ENCODE measurements at places on chromosomes 6 and 20. TPM values are rescaled to one million over a fixed set of nuclear protein-coding genes. Genes with fewer than 3 reads are reported as not detected.

Gene CST7
- total RNA-seq: not detected

Gene HRH3
- not detected for total RNA-seq

Gene ISM1
- total RNA-seq: 0.33 TPM

Gene TCP11
- total RNA-seq: not detected

Gene PSORS1C2
- total RNA-seq: not detected

Gene C6orf141
- 73.7 TPM for total RNA-seq

Gene SLC2A10
- 0.40 TPM for total RNA-seq

Gene GPLD1
- not detected for total RNA-seq

Gene SAMD5
- total RNA-seq: 2.9 TPM

Gene TPMT
- 7.7 TPM for total RNA-seq

Gene BMP2
- 11.8 TPM for total RNA-seq

Gene SMPDL3A
- 7.3 TPM for total RNA-seq

Gene LY6G6F
- total RNA-seq: not detected

Gene CCR6
- not detected for total RNA-seq

Gene IRF4
- total RNA-seq: not detected

Gene MUCL3
- total RNA-seq: not detected

Gene CSNK2A1
- total RNA-seq: 183 TPM

Gene MCHR2
- not detected for total RNA-seq

Gene SRC
- 52.7 TPM for total RNA-seq

Measured in mammary epithelial cell (primary cell).